ENCODE measurements at places on chromosomes 12 and 14. TPM values are rescaled to one million over a fixed set of nuclear protein-coding genes. Genes with fewer than 3 reads are reported as not detected.

The C12orf60 gene
- total RNA-seq = 1.5 TPM

The KRT80 gene
- 0.38 TPM for total RNA-seq

The CCDC175 gene
- total RNA-seq = not detected

The ATP6V1D gene
- total RNA-seq = 170 TPM

The ERBB3 gene
- total RNA-seq = 0.38 TPM

The BHLHE41 gene
- 2.1 TPM for total RNA-seq

The ZNF664 gene
- 28.6 TPM for total RNA-seq

The ARHGAP9 gene
- 0.38 TPM for total RNA-seq

Data from regular cardiac myocyte (primary cell).